ENCODE measurements at places on chromosomes 2 and 18. TPM values are rescaled to one million over a fixed set of nuclear protein-coding genes. Genes with fewer than 3 reads are reported as not detected.

ACMSD gene
- 42.5 TPM for polyA plus RNA-seq

KHK gene
- 55.3 TPM for polyA plus RNA-seq

TBR1 gene
- polyA plus RNA-seq: 0.06 TPM

CACNB4 gene
- 11.7 TPM for polyA plus RNA-seq

- DNase-seq: peak; percentile 12
Observed at GRCh38 chr2:17877811-17878280, 621 bp upstream of the KCNS3 start.

All from renal cortex interstitium (tissue), 15 donors.